ENCODE measurements at places on chromosomes 7 and 10.

- DNase-seq = no peak
These were observed 34.2 kb downstream of the PARD3 start for GRCh38 chr10:34780818-34781380.

DNA sequence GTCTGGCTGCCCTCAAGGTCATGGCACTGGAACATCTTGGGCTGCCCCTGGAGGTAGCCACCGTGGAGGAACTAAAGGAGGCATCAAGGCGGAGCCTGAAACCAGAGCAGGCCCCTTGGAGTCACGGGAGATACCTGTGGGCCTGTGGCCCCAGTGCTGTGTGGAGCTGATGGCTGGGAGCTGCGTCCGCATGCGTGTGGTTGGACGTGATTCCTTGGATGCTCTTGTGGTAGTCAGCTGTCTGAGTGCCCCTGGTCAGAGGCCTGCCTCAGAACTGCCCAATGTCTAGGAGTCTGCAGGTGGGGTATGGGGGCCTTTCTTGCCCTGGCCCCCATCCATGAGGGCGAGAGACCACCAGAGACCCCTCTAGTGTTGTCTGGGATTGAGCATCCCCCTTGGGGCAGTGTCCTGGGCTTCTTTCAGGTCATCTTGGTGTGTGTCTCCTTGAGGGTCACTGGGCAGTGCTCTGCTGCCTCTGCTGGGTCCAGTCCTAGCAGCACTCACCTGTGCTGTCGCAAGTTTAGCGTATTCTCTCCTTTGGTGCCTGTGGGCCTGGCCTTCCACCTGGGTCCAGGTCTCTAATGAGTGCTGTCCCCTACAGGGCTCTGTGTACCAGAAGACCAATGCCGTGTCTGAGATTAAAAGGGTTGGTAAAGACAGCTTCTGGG lies 8.1 kb downstream of the PGAM2 start:
- DNase-seq = no peak

DNA sequence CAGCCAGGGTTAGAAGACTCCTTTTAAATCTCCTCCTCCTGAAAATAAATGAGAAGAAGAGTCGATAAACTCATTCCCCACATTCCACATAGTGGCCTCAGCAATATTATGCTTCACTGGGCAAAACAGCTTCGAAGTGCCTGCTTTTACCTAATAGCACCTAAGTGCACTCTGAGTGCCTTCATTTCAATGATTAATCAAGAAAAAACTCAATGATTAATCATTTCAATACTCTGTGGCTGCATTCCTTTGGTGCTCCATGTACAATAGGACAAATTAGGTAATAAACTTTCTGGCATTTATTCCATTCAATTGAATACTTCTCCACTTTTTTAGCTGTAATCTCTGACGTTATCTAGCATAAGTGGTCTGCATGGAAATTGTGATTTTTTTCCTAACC lies 174.6 kb downstream of the CCDC71L start:
- DNase-seq = no peak

- no peak for DNase-seq
These were observed 14.5 kb upstream of the CYCS start for GRCh38 chr7:25139536-25139935.

DNA sequence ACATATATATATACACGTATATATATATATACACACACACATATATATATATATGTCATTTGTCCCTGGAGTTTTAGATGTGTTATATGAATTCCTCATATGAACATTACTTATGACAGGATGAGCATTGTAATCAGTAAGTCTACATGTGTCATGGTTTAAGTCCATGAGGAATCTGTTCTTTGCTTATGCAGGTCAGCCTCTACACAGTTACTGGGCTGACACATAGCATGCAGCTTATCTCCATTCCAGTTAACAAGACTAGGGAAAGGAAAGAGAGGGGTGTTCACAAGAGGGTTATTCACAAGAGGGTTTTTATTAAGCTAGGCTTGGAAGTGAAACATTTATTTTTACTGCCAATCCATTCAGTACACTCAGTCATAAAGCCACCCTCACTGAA lies 226.7 kb downstream of the SNX13 start:
- DNase-seq = no peak

- DNase-seq = peak; percentile 65
These were observed 3.4 kb downstream of the IGFBP3 start for GRCh38 chr7:45917658-45918057.

DNA sequence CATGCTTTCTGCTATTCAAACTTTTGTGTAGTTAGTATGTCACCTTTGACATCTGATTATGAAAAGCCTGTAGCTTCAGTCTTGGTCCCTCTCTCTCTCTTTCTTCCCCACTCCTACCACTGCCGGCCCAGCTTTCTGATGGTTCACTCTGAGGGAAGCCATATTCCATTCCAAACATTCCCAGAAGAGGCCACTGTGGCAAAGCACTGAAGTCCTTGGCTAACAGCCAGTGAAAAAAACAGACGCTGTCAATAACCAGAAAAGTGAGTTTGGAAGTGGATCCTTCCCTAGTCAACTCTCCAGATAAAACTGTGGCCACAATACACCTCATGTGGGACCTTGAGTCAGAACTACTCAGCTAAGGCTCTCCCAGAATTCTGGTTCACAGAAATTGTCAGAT lies 950.7 kb upstream of the PHF14 start:
- no peak for DNase-seq

- DNase-seq = no peak
These were observed 31.0 kb upstream of the EGFR start for GRCh38 chr7:54987772-54988171.

GRCh38 chr7:119959811-119960210 lies 313.2 kb upstream of the KCND2 start:
- DNase-seq = no peak
